HT-29 (cell line): ENCODE measurements at places on chromosomes 11 and 22. TPM values are rescaled to one million over a fixed set of nuclear protein-coding genes. Genes with fewer than 3 reads are reported as not detected.

- DNase-seq: no peak
These were observed 86.0 kb downstream of the EHF start for GRCh38 chr11:34706709-34707461.

GRCh38 chr11:113014262-113015097 lies 53.3 kb downstream of the NCAM1 start:
- DNase-seq: no peak

GRCh38 chr11:6431861-6432260 lies 8.9 kb downstream of the HPX start:
- no peak for DNase-seq

- DNase-seq: peak; percentile 88
These were observed 6.9 kb downstream of the DPAGT1 start for GRCh38 chr11:119094816-119095065.

DNA sequence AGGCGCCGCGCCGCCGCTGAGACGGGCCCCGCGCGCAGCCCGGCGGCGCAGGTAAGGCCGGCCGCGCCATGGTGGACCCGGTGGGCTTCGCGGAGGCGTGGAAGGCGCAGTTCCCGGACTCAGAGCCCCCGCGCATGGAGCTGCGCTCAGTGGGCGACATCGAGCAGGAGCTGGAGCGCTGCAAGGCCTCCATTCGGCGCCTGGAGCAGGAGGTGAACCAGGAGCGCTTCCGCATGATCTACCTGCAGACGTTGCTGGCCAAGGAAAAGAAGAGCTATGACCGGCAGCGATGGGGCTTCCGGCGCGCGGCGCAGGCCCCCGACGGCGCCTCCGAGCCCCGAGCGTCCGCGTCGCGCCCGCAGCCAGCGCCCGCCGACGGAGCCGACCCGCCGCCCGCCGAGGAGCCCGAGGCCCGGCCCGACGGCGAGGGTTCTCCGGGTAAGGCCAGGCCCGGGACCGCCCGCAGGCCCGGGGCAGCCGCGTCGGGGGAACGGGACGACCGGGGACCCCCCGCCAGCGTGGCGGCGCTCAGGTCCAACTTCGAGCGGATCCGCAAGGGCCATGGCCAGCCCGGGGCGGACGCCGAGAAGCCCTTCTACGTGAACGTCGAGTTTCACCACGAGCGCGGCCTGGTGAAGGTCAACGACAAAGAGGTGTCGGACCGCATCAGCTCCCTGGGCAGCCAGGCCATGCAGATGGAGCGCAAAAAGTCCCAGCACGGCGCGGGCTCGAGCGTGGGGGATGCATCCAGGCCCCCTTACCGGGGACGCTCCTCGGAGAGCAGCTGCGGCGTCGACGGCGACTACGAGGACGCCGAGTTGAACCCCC lies 798 bp downstream of the BCR start:
- no peak for DNase-seq

DNA sequence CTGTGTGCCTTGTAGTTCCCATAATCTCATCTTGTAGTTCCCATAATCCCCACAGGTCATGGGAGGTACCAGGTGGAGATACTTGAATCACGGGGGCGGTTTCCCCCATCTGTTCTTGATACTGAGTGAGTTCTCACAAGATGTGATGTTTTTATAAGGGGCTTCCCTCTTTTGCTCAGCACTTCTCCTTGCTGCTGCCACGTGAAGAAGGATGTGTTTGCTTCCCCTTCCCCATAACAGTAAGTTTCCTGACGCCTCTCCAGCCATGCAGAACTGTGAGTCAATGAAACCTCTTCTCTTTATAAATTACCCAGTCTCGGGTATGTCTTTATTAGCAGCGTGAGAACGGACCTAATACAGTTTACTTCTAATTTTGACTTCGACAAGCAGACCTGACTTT lies 14.0 kb upstream of the SMIM38 start:
- no peak for DNase-seq

- no peak for DNase-seq
These were observed 16.7 kb downstream of the KREMEN1 start for GRCh38 chr22:29089507-29089906.

GRCh38 chr11:59144096-59144495 lies 1.4 kb downstream of the FAM111A start:
- no peak for DNase-seq

- no peak for DNase-seq
These were observed 190.0 kb downstream of the PGR start for GRCh38 chr11:100939571-100939970.

DNA sequence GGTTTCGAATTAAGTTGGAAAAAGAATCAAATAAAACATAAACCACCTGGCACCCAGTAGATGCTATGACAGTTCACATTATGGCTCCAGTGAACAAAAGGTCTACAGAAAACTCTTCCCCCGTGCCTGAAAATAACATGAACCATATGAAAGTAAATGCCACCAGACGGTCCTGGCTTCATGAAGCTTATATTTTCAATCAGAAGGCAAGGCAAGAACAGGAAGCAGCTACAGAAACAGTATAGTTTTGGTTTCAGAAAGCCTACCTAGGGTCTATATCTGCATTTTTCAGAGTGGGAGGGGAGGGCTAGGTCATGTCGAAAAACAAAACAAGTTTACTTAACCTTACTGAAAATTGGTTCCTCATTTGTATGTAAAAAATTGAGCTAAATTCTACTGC lies 9.8 kb downstream of the RAB30 start:
- no peak for DNase-seq

GRCh38 chr11:3201677-3202181 lies 16.9 kb downstream of the MRGPRG start:
- DNase-seq: no peak

DNA sequence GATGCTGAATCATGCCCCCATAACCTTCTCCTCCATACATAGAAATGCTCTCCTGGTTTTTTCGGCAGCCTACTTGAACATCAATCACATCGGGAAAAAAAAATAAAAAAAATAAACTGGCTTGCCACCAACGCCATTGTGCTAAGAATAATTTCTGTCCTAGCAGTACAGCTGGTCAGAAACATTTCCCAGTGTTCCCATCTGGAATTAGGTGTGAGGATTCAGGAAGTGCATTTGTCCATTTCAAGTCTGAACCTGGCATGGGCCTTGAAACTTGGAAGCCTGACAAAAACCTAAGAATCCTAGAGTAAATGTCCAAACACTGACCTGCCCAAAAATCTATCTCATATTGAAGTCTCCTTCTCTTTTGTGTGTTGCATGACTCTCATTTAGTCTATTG lies 16.6 kb upstream of the NAV2 start:
- DNase-seq: no peak

DNA sequence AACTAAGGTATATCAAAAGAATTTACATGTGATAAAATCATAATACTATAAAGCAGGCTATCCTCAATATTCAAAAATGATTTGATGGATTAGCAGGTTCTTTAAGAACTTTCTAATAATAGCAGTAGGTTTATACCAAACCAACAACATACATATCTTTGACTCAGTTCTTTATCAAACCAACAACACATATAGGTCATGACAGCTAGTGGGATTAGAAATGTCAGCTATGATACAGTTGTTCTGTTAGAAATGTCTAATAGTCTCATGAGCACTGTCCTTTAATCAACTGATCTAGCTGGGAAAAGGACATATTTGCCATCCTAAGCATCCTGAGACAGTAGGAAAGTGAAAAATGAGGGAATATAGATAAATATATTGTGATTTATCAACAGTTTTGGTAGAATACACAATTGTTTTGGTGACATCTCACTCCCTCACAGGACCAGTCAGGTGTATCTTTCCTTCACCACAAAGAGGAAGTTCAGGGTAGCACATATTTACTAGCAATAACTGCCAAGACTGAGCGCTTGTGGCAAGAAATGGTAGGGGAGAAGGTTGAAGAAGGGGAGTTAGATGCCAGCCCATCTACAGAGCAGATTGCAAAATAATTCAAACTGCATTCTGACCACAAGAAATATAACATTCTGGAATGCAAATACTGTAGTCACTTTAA lies 90.8 kb upstream of the APOA1 start:
- DNase-seq: no peak

GRCh38 chr11:36333897-36334296 lies 37.8 kb downstream of the PRR5L start:
- peak; percentile 59 for DNase-seq

DNA sequence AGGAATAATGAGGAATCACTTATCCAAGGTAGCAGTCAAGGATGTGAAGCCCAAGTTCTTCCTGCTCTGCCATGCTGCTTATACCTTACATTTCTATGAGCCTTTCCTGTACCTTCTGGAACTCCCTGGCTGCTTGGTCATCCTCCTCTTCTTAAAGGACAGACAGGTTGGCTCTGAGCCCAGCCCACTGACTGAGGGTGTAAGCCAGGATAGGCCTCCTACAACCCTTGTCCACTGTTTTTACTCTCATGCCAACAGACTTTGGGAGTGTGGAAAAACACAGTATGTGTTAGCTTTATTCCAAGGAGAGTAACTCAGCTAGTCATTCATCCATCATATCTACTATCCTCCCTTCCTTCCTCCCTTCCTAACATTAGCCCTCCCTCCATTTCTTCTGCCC lies 47.5 kb downstream of the IRAG1 start:
- no peak for DNase-seq

GRCh38 chr22:50339945-50340879 lies 2.9 kb upstream of the PPP6R2 start:
- DNase-seq: no peak

DNA sequence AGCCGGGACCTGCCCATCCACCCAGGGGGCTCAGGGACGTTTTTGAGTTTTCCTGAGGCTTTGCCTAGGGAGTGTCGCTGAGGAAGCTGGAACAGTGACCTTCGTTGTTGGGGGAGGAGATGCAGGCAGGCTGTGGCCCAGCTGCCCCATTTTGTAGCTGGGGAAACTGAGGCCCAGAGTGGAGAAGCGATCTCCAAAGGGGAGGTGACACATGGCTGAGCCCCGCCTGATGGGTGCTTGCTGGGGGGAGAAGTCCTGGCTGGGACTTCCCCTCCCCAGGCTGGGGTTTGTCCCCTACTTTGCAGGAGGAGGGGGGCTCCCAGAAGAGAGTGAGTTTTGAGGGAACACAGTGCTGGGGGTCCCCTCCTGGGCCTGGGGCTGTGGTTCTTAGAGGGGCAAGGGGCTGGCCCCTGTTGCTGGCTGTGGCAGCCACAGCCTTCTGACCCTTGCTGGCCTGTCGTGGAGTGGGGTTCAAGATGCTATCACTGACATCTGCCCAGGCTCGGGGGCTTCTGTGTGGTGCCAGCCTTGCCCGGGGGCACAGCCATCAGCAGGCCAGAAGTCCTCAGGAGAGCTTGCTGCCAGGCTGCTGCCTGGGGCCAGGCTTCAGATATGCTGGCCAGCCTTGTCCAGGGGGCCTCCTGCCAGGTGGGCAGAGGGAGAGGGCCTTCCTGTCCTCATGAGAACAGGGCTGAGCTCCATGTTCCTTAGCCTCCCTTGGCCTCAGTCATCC lies 21.4 kb downstream of the KCNQ1 start:
- no peak for DNase-seq

DNA sequence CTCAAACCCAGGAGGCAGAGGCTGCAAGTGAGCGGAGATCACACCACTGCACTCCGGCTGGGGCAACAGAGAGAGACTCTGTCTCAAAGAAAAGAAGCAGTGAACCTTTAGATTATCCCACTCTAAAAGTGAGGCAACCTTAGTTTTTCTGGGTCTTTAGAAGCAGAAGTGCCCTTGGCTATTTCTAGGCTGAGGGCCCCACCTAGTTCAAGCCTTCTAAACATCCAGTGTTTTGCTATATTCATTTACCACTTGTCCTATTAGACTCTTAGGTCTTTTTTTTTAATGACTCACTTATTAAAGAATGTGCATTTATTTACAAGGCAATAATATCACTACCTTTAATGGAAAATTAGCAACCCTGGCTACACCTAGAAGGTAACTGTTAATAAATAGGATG lies 16.7 kb upstream of the EHF start:
- DNase-seq: peak; percentile 68

DNA sequence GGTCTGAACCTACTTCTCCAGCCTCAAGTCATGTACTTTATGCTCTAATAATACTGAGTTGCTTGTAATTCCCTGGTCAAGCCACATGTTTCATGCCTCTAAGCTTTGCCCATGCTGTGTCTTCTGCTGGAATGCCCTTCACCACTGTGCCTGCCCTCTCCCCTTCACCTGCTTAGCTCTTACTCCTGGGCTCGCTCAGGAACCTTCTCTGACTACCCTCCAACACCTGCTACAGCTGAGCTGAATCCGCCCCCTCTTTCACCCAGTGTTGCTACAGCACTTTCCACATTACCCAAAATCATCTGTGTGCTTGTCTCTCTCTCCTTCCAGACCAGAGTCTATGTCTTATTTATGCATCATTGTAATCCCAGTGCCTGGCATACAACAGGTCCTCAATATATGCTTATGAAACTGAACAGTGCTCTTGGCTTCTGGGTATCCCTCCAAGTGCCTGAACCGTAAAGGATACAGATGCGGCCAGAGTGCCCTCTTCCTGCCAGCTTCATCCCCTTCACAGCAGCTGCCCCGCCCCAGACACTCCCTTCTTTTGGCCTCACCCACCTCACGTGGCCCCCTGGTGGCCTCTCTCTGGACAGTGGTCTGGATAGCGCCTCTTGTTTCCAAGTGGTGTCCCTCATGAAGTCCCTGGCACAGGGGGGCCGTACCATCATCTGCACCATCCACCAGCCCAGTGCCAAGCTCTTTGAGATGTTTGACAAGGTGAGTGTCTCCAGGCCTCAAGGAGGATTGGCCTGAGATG lies 7.1 kb downstream of the ABCG4 start:
- no peak for DNase-seq

- DNase-seq: no peak
These were observed 57.9 kb upstream of the NUP160 start for GRCh38 chr11:47906066-47906465.

DNA sequence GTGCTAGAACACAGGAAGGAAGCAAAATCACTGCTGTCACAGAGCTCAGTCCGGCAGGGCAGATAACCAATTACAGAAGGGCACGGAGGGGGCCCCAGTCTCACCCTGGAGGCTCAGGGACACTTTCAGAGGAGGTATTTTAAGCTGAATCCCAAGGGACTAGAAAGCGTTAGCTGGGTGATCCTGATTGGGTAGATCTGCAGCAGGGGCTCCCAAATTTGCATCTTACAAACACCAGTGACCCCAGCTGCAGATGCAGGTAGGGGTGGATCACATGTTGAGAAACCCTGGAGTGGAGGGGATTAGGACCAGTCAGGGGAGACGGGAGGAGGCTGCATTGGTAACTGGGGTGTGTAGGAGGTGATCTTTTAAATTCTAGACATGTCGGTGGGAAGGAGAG lies 91.4 kb downstream of the CSNK2A3 start:
- no peak for DNase-seq

The SLC22A6 gene
- total RNA-seq: not detected in 2 replicates

The AMPD3 gene
- total RNA-seq: 6.3 and 10.4 TPM in 2 replicates

The FOLR1 gene
- total RNA-seq: 6.1 and 6.2 TPM in 2 replicates

The OR52B4 gene
- total RNA-seq: not detected in 2 replicates

The TRIM3 gene
- total RNA-seq: 34.5 and 37.9 TPM in 2 replicates

The MAJIN gene
- total RNA-seq: not detected in 2 replicates

The HBE1 gene
- total RNA-seq: not detected in 2 replicates

The OR2D2 gene
- total RNA-seq: 0.37 TPM in 1 of 2 replicates, not detected in the other

The BTG4 gene
- total RNA-seq: not detected in 2 replicates

The SYVN1 gene
- total RNA-seq: 21.7 and 32.1 TPM in 2 replicates

The ZP1 gene
- total RNA-seq: not detected in 2 replicates

The TRMU gene
- total RNA-seq: 56.3 and 64.7 TPM in 2 replicates

The C22orf42 gene
- total RNA-seq: not detected in 2 replicates

The NPTXR gene
- 0.03 and 0.70 TPM in 2 replicates for total RNA-seq

The C22orf23 gene
- total RNA-seq: not detected in 2 replicates
